NCI-H774 (cell line): ENCODE measurements at places on chromosomes 7 and 10.

- DNase-seq, result no peak
Measured at GRCh38 chr10:19702215-19702614, 114.0 kb upstream of the PLXDC2 start.

DNA sequence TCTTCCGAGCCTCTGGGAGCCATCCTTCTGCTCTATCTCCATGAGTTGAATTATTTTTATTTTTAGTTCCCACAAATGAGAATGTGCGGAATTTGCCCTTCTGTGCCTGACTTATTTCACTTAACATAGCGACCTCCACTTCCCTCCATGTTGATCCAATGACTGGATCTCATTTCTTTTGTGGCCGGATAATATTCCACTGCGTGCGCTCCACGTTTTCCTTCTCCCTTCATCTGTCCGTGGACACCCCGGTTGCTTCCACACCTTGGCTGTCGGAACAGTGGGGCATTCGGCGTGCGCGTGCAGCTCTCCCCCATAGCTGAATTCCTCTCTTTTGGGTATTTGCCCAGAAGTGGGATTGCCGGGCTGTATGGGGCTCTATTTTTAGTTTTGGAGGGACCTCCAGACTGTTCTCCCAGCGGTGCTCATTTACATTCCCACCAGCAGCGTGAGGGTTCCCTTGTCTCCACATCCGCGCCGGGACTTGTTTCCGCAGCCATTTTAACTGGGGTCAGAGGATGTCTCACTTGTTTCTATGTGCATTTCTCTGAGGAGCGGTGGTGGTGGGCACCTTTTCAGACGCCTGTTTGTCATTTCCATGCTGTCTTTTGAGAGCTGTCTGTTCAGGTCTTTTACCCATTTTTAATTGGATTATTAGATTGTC, 51.0 kb upstream of the SUN1 start:
- no peak for DNase-seq

DNA sequence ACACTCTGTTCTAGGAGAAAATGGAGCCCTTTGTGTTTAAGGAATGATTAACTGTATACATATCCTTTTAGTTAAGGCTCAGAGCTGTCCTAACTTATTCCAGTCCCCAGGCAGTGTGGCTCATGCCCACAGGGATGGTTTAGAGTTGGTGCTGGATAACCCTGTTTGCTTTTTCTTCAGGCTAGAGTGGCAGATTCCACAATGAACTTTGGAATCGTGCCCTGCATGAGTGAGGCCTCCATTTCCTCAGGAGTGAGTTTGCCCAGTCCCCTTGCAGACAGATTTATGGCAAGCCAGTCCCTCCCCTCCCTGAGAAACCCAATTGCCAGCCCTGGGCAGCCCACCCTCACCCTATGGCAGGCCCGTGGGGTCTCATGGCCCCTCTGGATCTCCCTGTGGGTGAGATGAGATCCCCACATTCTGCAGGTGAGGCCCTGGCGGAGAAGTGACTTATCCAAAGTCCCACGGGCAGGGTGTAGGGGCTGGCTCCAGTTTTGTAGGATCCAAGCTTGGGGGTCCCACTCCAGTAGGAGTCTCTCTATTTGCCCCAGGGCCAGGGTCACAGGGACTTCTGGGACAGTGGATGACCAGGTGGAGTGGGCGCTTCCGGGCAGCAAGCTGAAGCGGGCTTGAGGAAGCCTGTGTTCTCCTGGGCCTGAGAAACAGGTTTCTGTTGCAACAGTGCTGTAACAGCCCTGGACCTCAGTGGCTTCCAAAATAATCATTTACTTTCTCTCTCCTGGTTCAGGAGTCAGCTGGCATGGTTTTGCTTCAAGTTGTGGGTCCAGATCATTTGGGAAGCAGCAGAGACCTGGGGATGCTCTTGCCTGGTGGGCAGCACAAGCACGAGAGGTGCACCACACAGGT, 9.0 kb upstream of the COMTD1 start:
- no peak for DNase-seq

GRCh38 chr7:47610506-47611044, 28.7 kb upstream of the TNS3 start:
- DNase-seq, result no peak

- DNase-seq, result no peak
Measured at GRCh38 chr7:20033621-20034400, 183.4 kb downstream of the MACC1 start.

DNA sequence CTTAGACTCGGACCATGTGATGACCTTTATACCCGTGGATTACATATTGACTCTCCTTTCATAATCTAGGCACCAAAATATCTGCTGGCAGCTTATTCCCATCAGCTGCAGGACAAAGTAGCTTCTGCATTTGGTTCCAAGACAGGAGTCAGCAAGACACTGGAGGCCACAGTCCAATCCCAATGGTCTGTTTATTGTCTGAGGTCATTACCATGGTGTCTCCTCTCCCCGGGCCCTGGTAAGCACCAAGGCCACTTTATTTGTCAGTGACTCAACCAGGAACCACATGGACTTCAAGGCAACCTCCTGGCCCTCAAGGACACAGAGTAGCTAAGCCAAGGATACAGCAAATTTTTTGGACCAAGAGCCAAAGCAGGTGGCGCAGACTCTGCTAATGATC, 36.1 kb downstream of the KCNMA1 start:
- DNase-seq, result no peak

GRCh38 chr10:76902949-76903348, 734.7 kb downstream of the KCNMA1 start:
- no peak for DNase-seq

GRCh38 chr10:32217216-32217615, 129.7 kb downstream of the EPC1 start:
- no peak for DNase-seq

- no peak for DNase-seq
Measured at GRCh38 chr10:28219251-28219650, 83.6 kb downstream of the MPP7 start.

- no peak for DNase-seq
Measured at GRCh38 chr10:7085147-7085912, 325.5 kb downstream of the SFMBT2 start.

GRCh38 chr7:74027683-74028320, at the start of gene ELN:
Gene ELN, plus strand, starts transcription at chr7:74028173. Its CDS starts 15 bp downstream, at chr7:74028188.
- DNase-seq, result no peak

GRCh38 chr7:79175374-79175773, 278.1 kb downstream of the MAGI2 start:
- no peak for DNase-seq

DNA sequence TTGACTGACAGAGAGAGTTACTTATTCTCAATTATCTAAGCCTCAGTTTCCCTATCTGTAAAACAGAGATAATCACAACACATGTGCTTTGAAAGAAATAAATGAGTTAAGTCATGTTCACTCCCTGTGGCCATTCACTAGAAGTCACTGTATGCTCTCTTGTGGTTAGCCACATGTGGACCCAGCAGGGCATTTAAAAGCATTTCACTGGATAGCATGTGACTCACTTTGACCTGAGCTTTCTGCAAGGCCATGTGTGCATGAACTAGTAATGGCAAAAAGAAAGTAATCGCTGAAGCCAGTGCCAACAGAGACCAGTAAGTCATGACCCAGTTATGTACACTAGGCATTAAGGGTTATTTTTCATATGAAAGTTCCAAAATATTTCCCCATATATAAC, 557.0 kb upstream of the IGFBP3 start:
- DNase-seq, result no peak

DNA sequence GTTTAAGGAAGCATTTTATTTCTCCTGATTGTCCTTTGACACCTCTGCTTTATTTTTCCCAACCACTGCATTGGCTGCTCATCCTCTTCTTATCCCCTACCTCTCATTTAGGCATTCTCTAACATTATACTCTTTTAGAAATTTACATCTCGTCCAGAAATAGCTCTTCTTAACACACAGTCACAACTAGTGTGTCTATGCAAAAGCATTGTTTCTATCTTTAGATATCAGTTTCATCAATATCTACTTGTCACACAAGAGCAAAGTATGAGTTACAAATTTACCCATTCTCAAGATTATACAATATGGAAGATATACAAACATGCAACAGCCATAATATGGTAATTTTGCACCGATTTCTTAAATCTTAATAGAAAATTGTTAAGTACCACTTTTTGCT, 35.7 kb upstream of the MDFIC start:
- no peak for DNase-seq

DNA sequence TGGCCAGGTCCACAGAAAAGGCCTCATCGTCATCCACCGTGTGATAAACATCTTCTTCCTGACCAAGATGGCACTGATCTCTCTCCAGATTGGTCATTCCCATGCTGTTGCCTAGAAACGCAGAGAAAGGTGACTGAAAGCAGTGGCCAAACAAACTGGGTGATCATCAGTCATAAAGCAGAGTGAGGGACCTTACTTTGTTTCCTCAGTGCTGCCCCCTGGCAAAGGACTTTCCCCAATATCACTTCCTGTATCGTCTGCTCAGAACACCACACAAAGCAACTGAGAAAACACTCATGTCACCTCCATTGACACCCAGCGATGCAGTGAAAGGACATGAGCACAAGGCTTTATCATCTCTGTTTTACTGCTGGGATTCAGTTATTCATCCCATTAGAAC, 40.0 kb upstream of the TM9SF3 start:
- no peak for DNase-seq

GRCh38 chr7:26227987-26228386, 26.4 kb downstream of the CBX3 start:
- no peak for DNase-seq

DNA sequence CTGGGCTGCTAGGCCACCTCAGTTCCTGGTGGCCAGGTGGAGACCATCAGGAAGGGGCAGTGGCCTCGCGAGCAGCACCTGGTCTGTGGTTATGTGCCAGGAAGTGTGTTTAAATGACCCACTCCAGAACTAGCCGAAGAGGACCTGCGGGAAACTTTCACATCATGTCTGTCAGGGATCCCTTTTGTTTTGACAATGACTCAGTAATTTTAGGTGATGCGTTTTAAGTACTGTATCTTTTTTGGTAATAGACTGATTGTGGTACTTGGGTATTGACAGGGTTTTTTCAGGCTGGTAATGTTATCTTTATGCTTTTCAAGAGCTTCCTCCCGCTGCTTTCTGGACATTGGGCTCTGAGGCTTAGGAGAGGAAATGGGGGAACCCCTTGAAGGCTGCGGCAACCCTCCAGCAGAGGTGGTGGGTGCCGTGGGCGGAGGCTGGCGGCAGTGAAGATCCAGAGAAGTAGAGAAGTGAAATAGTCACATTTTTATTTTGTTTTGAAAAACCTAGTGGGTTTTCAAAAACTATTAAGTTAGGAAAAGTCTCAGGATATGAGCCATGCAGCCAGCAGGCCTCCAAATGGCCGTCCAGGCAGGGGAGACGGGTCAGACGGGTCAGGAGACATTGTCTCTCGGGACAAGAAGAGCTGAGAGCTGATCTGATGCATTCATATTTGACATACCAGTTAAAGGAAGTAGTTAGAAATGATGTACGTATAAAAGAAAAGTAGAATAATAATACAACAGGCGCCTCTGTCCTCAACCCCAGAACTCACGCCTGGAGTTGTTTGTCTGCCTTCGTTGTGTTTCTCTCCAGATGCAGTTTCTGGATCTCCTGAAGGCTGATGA, 27.7 kb downstream of the PPP2R2D start:
- DNase-seq, result no peak

DNA sequence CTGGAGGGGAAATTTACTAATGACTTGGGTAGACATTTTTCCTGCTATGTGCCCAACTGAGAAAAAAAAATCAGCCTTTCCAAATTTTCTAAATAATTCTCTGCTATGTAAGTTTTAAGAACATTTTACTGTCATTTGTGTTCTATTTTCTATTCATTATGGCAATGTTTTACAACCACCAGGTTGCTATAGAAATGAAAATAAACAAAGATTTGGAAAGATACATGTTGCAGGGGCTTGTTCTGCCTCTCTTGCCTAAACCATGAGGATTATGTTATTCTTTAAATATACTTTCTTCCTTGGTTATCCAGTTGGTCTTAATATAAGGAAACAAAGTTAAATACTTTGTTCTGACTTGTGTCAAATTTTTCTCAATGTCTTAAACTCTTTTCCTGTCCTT, 257.2 kb downstream of the TWIST1 start:
- DNase-seq, result no peak

- DNase-seq, result no peak
Measured at GRCh38 chr7:66054063-66054462, 21.6 kb upstream of the ASL start.

DNA sequence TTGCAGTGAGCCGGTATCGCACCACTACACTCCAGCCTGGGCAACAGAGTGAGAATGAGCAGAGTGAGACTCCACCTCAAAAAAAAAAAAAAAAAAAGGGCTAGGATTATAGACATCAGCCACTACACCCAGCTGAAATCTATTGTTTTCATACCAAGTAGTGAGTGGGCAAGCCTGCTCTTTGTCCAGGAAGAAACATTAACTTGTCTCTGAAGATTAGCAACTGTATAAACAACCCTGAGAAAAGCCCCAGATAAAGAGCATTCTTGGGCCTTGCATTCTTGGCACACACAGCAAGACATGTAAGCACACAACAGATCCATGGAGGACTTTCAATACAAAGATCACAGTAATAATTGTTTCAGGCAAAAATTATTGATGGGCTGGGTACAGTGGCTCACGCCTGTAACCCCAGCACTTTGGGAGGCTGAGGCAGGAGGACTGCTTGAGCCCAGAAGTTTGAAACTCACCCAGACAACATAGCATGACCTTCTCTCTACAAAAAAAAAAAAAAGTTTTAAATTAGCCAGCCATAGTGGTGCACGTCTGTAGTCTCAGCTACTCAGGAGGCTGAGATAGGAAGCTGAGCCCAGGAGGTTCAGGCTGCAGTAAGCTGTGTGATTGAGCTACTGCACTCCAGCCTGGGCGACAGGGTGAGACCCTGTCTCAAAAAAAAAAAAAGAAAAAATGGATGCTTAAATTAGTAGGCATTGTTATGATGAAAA, 4.4 kb downstream of the PSPH start:
- no peak for DNase-seq

GRCh38 chr7:113483657-113484056, 365.3 kb upstream of the SMIM30 start:
- no peak for DNase-seq

GRCh38 chr10:122981066-122981464, 864 bp downstream of the PSTK start:
- no peak for DNase-seq

- DNase-seq, result no peak
Measured at GRCh38 chr7:130903358-130903974, 169.5 kb upstream of the KLF14 start.

DNA sequence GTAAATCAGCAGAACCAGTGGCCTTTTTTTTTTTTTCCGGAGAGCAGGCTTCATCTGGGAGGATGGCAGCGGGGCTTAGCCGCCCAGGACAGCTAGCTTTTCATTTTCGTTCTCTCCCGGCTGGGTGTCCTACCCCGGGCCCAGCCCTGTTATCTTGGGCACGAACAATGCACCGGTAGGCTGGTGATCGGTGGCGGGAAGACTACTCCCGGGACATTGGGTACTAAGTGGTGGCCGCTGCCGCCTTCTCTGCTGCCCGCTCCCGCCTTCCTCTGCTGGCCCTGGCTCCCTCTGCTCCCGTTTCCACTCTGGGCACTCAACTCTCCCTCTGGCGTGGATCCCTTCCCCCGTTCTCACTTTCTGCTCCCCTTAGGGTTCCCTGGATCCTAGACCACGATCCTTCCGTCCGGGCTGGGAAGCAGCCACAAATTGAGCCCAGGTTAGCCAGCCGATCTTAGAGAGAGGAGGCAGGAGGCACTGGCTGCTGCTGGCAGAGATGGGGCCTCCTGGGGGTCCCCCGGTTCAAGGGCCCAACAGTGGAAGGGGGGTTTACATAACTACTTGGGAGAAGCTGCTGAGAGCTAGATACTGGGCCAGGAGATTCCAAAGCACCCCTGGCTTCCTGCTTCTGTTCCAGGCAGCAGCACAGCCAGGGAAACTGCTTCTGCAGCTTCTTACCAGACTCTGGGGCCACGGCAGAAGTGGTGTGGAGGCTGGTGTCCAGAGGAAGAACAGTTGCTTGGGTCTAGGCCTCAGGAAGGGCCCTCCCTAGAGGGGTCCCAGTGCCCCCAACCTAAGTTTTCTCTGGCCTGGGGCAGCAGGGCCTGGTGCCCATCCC, 1.8 kb downstream of the TLX1 start:
- no peak for DNase-seq
